Stimulated activated CD8-positive, alpha-beta memory T cell treated with anti-CD3 and anti-CD28 coated beads, Interleukin-7, amount 100 ng/mL, for 24 hours (primary cell): ENCODE measurements at places on chromosomes 1 and 21.

GRCh38 chr1:7636795-7637526 lies 134.1 kb upstream of the VAMP3 start:
- DNase-seq: no peak

GRCh38 chr1:245322673-245323072 lies 167.9 kb downstream of the KIF26B start:
- DNase-seq: no peak

- DNase-seq: no peak
Observed at GRCh38 chr21:28742527-28742926, 250.2 kb downstream of the LTN1 start.

DNA sequence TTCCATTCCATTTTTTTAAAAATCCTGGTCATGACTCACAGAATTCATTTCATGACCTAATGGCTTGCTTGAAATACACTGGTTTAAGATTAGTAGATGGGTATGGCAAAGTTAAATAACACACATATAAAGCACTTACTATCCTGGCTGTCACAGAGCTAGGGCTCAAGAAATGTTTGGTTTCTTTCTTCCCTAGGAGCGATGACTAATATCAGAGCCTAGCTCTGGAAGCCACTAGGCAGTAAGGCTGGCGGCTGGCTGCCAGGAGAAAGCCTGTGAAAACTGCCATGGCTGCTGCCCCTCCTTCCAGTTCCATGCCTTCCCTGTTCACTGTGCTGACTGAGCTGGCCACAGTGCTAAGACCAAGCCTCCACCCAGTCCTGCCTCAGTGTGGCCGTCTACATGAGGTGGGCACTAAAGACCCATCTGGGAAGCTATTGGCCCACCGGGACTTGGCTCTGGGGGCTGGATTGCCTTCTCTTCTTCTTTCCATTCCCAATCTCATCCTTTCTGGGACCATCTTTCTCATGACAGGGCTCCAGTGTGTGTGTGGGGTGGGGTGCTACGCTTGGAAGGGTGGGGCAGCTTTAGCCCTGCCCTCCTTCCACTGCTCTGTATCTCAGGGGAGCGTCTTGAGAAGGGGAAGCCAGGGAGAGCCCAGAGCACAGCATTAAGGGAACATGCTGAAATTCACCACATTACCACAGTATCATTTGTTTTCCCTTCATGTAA lies 10.8 kb upstream of the ASCL5 start:
- no peak for DNase-seq

- no peak for DNase-seq
Observed at GRCh38 chr1:109664671-109665070, 3.2 kb upstream of the GSTM2 start.

GRCh38 chr1:118073648-118074435 lies 111.2 kb downstream of the SPAG17 start:
- DNase-seq: no peak
